Femur (tissue), 1 donor: ENCODE measurements at places on chromosomes 16 and 17.

- DNase-seq = no peak
Measured at GRCh38 chr17:63754046-63754445, 12.4 kb upstream of the STRADA start.

- no peak for DNase-seq
Measured at GRCh38 chr17:9768381-9768934, 22.9 kb downstream of the DHRS7C start.

DNA sequence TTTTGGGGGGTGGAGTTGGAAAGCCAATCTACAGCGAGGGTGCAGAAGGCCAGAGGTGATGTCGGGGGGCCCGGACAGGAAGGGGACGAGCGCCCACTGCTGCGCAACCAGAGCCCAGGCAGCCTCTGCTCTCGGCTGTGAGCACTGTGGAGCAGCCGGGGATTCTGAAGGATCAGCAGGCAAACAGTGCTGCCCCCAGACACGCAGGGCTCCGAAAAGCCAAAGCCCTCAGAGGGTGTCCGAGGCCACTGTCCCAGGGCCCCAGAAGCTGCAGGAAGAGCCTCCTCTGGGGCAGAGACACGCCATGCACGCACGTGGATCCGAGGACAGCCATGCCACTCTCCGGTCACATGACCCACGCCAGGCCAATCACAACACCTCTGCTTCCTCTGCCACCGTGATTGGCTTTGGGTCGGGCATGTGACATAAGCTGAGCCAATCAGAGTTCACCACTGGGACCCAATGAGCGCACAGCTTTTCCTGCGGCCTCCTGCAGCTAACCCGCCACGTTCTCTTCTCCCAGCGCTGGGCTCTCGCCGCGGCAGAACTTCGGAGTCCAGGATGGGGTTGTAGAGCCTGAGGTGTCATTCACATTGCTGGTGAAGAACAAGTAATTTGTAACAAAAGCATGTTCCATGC, 40.7 kb downstream of the ACTG1 start:
- DNase-seq = peak; percentile 95

DNA sequence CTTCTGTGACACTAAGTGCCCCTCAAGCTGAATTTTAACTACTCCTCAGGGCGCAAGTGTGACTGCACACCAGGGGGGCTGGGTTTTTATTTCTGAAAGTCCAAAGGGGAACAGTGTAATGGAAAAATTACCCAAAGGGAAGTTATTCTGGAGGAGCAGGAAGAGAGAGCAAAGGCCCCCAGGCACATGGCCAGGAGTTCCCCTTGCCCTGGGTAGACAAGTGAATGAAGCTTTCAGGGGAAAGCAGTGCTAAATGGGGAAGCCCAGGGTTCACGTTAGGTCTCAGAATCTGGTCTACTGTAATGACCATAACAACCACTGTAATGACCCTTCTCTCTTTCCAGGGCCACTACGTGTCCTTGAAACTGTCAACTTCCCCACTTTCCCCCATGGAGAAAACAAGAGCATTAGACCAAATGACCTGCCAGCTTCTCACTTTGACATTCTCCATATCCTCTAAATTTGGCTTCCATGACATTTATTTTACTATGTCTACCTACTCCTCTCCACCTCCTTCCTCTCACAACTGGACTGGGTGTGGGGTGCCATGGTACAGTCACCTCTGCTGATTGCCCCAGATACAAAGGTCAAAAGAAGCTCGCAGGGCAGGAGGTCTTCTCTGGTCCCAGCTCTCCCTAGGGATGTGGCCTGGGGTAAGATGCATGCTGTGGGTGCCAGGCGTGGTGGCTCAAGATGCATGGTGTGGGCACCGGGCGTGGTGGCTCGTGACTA, 34.1 kb upstream of the MMP2 start:
- DNase-seq = peak; percentile 51

DNA sequence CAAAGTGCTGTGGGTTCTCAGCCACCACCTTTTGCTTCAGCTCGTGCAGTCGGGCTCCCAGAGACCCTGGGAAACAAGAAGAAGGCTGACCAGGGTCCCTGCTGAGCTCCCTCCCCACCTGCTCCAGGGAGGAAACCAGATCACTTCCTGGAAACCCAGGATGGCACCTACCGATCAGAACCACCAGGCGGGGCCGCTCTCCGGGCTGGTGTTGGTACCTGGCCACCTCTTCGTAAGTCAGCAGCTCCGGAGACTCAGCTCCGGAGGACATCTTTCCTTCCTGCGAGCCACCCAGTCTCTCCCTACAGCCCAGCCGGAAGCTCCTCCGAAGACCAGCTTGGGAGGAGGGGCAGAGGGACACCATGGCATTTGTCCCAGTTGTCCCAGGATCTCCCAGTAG, 18.9 kb downstream of the MPP3 start:
- no peak for DNase-seq
